Progenitor cell of endocrine pancreas (in vitro differentiated cells): ENCODE measurements at places on chromosomes 1 and 21. TPM values are rescaled to one million over a fixed set of nuclear protein-coding genes. Genes with fewer than 3 reads are reported as not detected.

CDCA8 gene
- total RNA-seq, result 19.3 and 20.6 TPM in 2 replicates

MRPL37 gene
- 61.9 and 62.2 TPM in 2 replicates for total RNA-seq

GRCh38 chr1:115301438-115302020 is 36.5 kb downstream of the NGF start:
- DNase-seq, result no peak

GRCh38 chr1:89905395-89906058 is 84.7 kb downstream of the LRRC8D start:
- DNase-seq, result no peak

- no peak for DNase-seq
Measured at GRCh38 chr1:109493227-109493626, 667 bp upstream of the CYB561D1 start.

DNA sequence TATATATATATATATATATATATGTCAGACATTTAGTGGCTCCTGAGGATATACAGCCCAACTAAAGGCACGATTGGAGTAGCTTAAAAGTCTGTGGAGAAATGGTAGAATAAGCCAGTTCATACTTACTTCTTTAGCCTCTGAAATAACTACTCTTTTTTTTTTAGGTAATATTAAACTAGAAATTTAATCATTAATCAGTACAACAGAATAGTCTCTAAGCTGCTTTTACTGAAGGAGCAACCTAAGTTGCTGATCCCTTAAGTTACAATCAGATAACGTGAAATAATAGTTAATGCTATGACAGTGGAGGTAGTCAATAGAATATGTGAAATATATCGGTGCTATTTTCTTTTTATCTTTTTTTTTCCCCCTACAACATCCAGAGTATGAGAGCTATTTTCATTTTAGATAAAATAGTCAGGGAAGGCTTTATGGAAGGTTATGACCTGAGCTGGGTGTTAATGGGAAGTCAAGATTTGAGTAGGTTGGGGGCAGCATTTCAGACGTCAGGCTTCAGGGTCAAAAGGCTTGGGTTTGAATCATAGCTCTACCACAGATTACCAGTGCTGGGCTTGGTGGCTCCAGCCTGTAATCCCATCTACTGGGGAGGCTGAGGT is 15.6 kb downstream of the ZMPSTE24 start:
- no peak for DNase-seq

DNA sequence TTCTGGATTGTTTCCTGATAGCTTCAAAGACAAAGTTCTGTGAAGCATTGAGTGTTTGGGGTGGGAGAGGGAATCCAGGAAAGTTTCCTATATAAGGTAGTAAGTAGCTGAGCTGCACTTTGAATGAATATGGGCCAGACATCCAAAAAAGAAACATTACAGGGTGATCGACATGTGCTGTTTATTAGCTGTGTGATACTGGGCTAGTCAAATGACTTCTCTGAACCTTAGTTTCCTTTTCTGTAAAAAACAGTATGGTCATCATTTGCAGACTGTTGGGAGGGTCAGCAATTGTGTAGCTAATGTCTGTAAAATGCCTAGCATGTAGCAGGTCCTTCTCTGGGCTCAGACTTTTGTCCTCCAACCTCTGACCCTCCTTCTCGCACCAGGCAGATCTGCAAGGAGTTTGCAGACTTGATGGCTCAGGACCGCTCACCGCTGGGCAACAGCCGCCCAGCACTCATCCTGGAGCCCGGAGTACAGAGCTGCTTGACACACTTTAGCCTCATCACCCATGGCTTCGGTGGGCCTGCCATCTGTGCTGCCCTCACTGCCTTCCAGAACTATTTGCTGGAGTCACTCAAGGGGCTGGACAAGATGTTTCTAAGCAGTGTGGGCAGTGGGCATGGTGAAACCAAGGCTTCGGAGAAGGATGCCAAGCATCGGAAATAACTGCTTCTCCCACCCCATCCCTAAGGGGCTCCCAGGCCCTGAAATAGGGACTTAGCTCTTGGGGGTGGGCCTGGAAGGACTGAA is 21.1 kb downstream of the TFAP2E start:
- DNase-seq, result no peak
